HCEC 1CT (cell line): ENCODE measurements at places on chromosomes 5 and 9.

DNA sequence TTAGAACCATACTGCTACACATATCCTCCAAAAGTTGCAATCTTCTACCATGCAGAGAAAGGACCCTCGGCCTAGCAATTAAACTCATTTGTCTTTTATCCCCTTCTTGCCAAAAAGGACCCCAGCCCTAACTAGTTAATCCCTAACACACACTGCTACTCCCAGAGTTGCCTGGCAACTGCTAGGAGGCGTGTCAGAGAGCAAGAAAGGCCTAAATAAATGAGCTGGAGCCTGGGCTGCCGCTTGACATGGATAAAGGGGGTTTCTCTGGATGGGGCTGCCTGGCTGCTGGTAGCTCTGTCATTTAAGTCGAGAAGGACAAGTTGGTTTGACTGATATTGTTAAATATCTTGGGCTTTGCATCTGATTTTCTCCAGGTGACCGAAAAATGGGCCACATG, 194.8 kb downstream of the CRB2 start:
- DNase-seq = no peak

DNA sequence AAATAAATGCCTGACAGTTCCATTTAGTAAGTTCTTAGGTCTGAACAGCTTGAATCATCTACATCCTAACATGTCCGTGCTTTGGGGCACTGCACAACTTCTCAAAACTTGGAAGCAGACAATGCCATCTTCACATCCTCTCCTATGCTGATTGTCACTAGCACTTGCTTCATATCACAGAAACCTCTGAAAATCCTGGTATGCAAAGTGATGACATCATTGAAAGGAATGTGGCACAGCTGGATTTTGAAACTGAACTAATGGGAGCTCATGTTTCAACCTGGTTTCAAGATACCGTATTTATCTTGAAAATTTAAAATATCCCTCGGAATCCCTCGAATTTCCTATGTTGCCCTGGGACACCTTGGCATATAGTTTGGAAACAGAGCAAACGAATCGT, 490.2 kb upstream of the DAP start:
- peak; percentile 8 for DNase-seq

- no peak for DNase-seq
Observed at GRCh38 chr5:81086881-81087281, 126.7 kb downstream of the RASGRF2 start.

GRCh38 chr5:84088996-84089395, 295.7 kb downstream of the EDIL3 start:
- peak; percentile 42 for DNase-seq

DNA sequence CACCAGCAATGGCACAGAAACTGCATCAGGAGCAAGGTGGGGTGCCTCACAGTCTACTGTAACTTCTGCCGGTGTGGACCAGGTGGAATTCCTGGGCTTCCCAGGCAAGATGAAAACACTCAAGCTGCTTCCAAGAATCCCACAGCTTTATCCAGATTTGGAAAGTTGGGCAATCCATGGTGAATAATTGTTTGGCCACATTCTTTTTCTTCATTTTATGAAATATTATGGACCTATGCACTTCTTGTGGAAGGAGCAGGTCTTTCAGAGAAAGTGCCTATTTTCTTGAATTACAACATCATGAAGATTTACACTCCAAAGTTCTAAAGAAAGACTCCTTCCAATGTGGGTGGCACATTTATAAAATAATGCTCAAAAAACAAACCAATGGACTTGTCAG, 503.6 kb downstream of the SEMA5A start:
- no peak for DNase-seq

- peak; percentile 72 for DNase-seq
Observed at GRCh38 chr5:35803191-35803651, 53.5 kb upstream of the IL7R start.

GRCh38 chr9:18189871-18190670, 283.9 kb upstream of the ADAMTSL1 start:
- no peak for DNase-seq

DNA sequence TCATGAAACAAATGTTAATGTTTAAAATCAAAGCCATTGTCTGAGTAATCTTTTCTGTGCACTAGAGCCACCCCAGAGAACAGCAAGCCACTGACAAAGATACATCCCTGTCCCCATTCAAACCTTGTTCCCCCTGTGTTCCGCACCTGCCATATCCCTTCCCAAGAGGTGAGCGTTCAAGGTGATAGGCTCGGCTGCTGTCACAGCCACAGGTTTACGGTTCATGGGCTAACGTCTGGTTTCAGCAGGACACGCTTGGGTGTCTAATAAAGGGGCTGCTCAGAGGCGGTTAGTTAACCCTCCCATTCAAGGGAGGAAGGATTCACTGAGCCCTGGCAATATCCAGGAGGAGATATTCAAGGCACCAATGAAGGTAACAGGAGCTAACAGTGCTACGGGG, 24.5 kb upstream of the LAMC3 start:
- DNase-seq = no peak
